Posterior cingulate gyrus (tissue), 11 donors: ENCODE measurements at places on chromosomes 4 and X.

DNA sequence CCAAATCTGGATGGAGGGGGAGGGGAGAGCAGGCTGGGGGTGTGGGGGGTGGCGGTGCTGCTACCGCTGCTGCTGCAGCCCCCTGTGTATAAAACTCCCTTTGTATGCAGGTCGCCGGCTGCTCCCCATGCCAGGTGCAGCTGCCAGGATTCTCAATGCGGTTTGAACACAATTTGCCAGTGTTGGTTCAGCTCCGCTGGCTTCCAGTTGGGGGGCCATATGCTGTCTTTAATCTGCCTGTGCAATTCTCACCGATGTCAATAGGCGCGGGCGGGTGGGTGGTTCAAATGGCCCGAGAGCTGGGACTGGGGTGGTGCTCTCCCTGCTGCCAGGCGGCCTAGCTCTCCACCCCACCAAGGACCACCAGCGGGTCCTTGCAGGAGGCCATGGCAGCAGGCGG is 257.6 kb downstream of the BCOR start:
- DNase-seq: no peak

- no peak for DNase-seq
These were observed 41.2 kb downstream of the BEND2 start for GRCh38 chrX:18179446-18179845.

GRCh38 chrX:104522386-104522785 is 43.6 kb upstream of the IL1RAPL2 start:
- DNase-seq: no peak

DNA sequence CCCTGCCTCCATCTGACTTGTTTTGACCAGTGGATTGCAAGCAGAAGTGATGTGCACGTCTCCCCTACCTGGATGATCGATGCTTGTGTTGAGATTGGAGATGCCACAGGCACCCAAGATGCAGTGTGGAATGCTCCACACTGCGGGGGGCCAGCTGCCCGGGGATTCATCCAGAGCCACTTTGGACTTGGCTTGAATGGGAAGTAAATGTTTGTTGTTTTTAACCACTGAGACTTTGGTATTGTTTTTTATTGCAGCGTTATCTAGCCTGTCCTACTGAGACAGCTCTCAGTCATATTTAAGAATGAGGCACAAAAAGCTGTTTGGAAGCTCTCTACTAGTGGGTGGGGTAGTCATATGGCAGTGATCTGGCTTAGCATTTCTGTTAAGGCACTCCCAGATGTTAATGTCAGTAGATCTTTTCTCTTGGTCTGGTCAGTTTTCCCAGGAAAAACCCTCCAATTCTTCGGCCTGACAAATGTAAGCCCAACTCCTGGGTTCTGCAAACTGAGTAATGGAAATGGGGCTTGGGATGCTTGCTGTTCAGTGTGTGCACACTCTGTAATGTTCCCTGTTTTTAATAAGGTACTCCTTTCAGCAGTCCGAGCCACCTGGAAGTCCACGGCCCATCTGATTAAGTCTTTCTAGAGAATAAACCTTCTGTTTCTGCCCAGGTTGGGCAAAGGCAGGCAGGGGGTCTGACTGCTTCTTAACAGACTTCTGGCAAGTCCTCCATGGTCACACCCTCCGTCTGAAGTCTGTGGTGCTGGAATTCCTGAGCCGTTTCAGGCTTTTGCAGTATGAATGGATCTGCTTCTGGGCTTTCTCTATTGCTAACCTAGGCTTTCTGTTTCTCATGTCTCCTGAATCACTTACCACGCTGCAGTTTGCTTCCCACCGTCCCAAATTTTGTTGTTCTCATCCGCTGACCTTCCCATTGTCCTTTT is 74.8 kb downstream of the WWC2 start:
- DNase-seq: no peak

- DNase-seq: no peak
These were observed 35.8 kb downstream of the SLC10A7 start for GRCh38 chr4:146485968-146486367.
